IMR-90 (cell line): ENCODE measurements at places on chromosomes 16 and 17. TPM values are rescaled to one million over a fixed set of nuclear protein-coding genes. Genes with fewer than 3 reads are reported as not detected.

DNA sequence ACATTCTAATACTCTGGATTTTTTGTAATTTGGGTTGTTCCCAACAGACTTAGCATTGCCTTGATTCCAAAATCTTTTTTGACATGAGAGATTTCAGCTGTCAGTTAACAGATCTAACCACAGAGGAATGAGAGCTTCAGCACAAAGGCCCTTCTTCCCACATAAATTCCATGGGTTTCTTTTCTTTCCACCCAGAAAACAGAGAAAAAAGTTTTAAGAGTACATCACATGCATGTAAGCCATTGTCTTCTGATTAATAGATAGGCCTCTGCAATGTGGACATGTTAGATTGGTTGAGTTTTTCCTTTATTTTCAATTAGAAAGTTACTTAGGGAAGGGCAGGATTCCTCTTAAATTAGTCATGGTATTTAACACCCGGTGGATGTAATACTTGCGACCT, 939 bp downstream of the MYH8 start:
- no peak for DNase-seq

DNA sequence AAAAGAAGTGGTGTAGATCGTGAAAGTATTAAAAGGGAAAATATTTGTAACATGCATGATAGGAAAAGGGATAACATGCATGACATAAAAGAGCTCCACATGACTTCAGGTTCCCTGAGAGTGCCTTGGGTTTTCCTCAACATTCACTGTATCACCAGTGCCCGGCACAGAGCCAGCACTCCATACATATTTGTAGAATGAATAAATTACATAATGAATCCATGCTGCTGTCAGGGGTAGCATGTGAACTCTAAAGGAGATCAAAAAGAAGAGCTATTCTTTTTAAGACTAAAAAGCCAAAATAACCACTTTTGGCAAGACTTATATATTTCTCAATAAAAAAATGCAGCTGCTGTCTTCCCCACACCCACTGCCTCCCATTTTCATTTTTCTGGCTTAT, 2.7 kb upstream of the ZNF594 start:
- DNase-seq, result no peak

KCNG4 gene
- not detected in 2 replicates for total RNA-seq

- peak; percentile 17 for DNase-seq
Observed at GRCh38 chr17:42111871-42112551, 503 bp downstream of the DHX58 start.

- no peak for DNase-seq
Observed at GRCh38 chr16:79571903-79572535, 28.5 kb downstream of the MAF start.

GRCh38 chr17:42402117-42402516, 13.9 kb upstream of the STAT3 start:
- peak; percentile 57 for DNase-seq

KRT27 gene
- not detected in 2 replicates for total RNA-seq

UTS2R gene
- not detected in 2 replicates for total RNA-seq

DNA sequence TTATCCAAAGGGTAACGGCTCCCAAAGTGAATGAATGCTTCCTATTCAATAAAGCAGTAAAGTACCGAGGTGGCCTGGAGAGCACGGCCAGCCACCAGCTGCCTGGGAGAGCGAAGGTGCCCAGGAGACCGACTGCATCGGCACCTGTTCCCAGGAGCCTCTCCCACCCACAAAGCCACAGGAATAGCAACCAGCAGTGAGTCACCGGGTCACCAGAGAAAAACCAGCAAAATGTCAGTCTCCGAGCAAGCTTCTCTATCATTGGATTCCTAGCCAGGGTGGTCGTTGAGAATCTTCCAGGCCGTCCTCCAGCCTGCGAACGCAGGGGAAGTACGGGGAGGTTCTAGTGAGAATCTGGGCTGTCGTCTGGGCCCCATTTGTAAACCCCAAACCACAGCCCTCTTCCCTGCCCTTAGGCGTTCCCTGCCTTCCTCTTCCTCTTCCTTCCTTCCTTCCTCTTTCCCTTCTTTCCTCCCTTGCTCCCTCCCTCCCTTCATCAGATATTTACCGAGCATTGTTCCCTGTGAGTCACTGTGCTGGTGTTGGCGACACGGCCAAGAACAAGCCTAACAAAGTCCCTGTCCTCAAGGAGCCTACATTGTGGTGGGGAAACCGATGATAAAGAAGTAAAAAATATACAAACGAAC, 114.6 kb downstream of the SLC39A11 start:
- DNase-seq, result peak; percentile 61

DNA sequence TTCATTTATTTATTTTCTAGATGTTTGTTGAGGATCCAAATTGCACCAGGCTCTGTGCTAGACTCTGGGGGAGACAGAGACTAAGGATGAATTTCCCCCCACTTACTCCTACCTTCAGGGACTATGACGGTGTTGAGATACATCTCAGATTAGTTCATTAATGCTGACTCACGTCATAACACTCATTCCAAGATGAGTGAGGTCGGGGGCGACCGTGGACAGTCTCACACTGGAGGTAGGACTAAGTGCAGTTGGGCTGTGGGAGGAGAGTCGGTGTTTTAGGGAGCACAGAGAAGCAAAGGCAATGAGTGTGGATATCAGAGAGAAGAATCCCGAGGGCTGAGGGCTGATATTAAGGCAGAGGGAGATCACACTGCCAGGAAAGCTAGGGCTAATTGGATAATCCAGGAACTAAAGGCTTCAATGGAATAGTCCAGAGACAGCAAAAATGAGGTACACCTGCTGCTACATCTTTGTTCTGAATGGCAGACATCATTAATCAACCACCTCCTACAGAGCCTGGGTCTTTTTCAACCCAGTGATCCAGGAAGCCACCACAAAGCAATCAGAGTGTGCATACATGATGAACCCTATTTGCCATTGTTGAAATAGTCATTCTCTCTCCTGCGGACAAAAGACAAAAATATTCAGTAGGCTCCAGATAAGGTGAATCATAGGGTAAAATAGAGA, 38.6 kb upstream of the CACNG4 start:
- no peak for DNase-seq

DNA sequence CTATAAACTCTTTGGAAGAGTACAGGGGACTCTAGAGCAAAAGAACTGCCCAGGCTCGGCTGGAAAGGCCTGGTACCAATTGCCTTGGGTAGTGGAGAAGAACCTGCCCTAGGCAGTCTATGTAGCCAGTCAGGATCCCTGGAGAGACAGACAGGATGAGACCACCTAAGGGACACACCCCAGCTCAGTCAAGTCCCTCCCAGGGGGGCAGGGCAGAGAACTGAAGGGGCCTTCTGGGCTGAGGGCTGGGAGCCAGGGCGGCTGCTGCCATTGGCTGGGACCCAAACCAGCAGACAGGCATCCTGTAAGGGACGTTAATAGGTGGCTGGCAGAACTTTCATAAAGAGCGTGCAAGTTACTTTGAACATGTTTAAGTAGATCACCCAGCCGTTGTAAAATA, 12.8 kb upstream of the SLC38A8 start:
- no peak for DNase-seq

DNA sequence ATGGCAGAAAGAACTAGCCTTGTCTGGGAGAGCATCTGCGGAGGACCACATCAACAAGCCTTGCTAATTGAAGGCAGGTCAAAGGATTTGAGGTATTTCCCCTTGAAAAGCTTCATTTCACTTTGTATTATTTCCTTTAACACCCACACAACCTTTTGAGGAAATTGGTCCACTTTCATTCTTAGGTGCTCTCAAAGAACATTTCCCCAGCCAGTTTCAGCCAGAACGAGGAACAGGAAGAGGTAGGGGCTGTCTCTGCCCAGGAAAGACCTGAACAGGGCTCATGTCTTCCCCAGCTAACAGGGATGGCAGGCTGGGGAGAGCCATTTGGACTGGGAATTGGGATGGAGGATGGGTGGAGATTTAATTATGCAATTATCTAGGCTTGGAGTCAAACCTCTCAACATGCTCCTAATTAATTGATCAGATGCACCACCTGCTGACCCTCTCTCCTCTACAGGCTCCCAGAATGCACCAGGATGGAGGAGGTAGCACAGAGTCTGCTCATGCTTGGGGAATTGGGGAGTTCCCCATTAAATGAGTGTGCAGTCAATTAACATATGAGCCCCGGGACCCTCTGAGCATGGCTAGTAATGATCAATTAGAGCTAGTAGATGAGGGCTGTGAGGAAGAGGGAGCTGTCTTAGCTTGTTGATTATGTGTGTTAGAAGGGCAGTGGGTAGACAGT, 84.6 kb downstream of the GP2 start:
- DNase-seq, result no peak

GRCh38 chr17:32590974-32591373, 104.2 kb downstream of the CDK5R1 start:
- DNase-seq, result no peak

DNA sequence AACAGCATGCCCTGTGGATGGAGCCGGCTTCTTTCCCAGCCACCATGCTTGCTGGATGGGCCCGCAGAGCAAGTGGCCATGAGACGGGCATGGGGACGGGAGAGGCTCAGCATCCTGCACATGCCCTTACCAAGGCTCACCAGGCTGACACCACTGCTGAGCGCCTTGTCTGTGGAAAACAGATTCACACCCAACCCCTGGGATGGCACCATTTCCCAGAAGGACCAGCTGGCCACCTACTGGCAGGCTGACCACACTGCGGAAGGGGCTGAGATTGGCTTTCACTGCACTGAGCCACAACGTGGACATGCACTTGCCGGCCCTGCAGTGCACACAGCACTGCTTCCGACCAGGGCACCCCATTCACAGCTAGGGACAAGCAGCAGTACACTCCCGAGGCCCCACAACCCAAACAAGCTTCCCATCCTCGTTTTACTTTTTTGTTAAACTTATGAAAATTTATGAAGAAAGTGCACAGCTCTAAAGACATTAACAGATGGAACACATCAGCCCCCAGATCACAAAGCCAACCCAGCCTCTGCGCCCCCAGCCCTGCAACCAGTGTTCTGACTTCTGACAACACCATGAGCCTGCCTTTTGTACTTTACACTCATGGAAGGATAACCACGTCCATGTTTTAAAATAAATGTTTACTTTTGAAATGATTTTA, 13.9 kb upstream of the KRTAP17-1 start:
- DNase-seq, result peak; percentile 56

GRCh38 chr16:54631782-54632181, 298.9 kb upstream of the IRX5 start:
- no peak for DNase-seq

DNA sequence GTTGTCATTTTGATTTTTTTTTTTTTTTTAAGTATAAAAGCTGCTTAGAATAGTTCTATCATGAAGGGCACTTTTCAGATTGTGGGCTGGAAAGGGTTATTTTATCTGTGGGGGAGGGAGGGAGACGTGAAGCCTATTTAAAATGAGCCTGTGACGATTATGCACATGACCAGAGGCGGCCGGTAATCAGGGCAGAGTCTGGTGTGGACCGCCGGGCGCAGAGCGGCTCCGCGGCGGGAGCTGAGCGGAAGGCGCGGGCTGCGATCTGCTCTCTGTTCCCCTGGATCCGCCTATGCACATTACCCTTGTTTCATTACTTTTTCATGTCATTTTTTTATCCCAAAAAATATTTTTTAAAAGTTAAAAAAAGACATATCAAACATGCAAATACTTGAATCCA, 23.5 kb downstream of the TMC6 start:
- DNase-seq, result no peak

CCR7 gene
- total RNA-seq, result 0.28 and 0.36 TPM in 2 replicates

DNA sequence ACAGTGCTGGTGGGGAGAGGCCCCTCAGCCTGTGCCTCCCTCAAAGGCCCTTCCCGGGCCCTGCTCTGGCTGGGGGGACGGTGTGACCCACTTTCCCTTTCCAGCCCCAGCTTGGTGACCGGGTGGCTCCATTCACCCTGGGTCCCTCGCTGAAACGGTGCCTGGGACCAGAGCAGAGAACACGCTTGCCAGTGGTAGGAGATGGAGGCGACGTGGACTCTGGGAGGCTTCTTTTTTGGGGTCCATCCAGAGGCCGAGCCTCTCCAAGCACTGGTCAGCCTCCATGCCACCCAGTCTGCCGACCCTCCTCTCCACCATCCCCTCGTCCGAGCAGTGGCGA, 7.7 kb downstream of the CENPX start:
- no peak for DNase-seq

TP53TG3C gene
- total RNA-seq, result not detected in 2 replicates

- no peak for DNase-seq
Observed at GRCh38 chr16:2206780-2207433, 1.7 kb downstream of the MLST8 start.

RPL23 gene
- total RNA-seq, result 1,170 and 2,401 TPM in 2 replicates

LPO gene
- not detected in 2 replicates for total RNA-seq

DNA sequence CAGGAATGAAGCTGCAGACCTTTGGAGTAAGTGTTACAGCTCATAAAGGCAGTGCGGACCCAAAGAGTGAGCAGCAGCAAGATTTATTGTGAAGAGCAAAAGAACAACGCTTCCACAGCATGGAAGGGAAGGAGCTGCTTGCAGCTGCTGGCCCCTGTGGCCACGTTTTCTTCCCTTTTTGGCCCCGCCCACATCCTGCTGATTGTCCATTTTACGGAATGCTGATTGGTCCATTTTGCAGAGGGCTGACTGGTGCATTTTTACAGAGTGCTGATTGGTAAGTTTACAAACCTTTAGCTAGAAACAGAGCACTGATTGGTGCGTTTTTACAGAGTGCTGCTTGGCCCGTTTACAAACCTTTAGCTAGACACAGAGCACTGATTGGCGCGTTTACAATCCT, 841.5 kb downstream of the CDH11 start:
- no peak for DNase-seq

- DNase-seq, result no peak
Observed at GRCh38 chr16:2324296-2324859, 16.1 kb downstream of the ABCA3 start.

GRCh38 chr17:69335058-69335457, 8.1 kb upstream of the ABCA5 start:
- DNase-seq, result peak; percentile 60

MYH1 gene
- total RNA-seq, result not detected in 2 replicates

DNA sequence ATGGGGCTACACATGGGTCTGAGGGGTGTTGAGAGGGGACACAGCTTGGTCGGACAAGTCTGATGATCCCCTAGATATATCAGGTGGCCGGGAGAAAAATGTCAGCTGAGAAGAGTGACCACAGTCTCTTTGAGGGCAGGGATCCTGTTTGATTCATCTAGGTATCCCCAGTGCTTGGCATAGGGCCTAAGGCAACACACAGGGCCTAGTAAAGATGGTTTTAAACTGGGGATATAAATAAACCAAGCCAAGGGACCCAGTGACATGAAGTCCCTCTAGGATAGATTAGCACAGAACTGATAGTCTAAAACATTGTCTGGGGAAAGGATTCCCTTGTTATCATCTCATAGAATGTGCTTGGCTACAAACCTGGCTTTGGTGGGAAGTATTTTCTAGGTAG, 1.4 kb downstream of the ERCC4 start:
- DNase-seq, result no peak

ACE gene
- 1.4 TPM in 2 replicates for total RNA-seq

DNA sequence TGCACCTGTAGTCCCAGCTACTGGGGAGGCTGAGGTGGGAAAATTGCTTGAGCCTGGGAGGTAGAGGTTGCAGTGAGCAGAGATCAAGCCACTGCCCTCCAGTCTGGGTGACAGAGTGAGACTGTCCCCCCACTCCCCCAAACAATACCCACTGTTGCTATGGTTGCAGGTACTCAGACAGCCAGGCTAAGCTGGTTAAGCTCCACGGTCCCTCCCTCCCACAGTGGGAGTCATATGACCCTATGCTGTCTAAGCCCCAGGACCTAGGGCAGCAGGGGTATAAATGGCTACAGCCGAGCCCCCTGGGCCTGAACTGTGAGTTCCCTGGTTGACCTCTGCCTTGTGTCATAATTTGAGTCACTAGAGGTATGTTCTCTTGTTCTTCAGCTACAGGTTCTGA, 15.9 kb upstream of the RPRML start:
- no peak for DNase-seq

KRT25 gene
- total RNA-seq, result not detected in 2 replicates
